ENCODE measurements at places on chromosomes 5 and 9.

DNA sequence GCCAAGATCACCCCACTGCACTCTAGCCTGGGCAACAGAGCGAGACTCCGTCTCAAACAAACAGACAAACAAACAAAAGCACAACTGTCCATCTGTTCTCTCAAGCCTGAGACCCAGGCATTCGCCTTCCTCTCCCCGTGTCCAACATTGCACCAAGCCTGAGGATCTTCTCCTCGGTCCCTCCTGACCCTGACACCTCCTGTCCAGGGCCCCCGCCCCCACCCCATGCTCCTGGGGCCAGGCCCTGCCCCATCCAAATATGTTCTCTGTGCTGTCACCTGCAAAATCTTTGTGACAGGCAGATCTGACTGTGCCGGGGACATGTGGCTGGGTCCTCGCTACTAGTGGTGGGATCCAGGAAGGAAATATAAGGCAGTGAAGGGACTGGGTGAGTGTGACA, 33.4 kb upstream of the UNC5A start:
- no peak for DNase-seq

DNA sequence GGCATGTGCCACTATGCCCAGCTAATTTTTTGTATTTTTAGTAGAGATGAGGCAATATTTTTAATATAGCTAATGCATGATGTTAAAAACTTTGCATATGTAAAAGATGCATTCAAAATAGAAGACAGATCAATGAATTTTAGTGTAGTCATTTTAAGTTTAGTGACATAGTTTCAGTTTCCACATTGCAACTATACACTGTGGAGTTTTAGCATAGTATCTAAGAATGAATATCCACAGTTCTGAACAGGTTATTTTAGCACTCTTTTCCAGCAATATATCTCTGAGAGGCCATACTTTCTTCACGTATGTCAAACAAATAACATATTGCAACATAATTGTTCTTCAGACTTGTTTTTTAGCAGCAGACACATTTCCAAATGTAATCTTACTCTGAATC, 39.3 kb downstream of the RAB24 start:
- DNase-seq = no peak

GRCh38 chr9:26261503-26262330, 583.5 kb upstream of the TUSC1 start:
- no peak for DNase-seq

DNA sequence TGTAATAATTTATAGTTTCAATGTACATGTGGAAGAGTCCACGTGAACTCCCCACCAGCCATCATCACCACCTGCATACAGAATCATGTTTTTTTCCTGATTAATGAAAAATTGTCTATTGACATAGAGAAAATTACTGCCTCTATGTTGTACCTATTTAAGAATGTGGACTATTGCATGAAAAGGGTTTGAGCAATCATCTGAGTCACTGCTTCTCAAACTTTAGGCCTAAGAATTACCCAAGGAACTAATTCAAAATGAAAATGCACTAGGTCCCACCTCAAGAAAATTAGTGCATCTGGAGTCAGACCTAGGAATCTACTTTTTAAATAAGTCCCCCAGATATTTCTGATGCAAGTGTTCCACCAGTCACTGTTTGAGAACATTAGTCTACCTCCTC, 709.3 kb downstream of the MAT2B start:
- no peak for DNase-seq

GRCh38 chr5:141903261-141903660, 20.4 kb upstream of the DELE1 start:
- no peak for DNase-seq

DNA sequence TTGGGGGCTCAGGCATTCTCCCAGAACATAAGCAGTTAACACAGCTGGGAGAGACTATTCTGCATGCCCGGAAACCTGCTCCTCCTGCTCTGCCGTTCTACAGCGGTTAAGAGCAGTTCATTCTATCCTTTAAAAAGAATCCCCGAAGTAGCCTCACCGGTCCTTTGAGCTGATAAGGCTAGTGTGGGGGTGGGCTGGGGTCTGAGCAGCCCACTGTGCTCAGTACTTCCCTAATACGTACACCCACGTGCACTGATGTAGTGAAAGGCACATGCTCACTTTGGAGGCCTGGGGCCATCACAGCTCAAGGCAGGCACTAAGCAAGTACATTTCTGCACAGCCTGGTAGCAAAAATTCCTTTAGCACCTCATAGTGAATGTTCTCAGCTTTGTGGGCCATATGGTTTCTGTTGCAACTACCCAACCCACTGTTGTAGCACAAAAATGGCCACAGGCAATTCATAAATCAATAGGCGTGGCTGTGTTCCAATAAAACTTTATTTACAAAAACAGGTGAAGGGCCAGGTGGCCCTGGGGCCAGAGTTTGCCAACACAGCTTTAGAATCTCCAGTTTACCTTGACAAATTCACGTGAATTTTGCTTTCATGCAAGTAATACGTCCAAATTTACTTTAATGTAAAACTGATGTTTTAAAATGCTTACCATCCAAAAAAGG, 136.4 kb downstream of the ZNF354C start:
- DNase-seq = no peak

GRCh38 chr5:101535626-101536025, 632.5 kb upstream of the ST8SIA4 start:
- no peak for DNase-seq

DNA sequence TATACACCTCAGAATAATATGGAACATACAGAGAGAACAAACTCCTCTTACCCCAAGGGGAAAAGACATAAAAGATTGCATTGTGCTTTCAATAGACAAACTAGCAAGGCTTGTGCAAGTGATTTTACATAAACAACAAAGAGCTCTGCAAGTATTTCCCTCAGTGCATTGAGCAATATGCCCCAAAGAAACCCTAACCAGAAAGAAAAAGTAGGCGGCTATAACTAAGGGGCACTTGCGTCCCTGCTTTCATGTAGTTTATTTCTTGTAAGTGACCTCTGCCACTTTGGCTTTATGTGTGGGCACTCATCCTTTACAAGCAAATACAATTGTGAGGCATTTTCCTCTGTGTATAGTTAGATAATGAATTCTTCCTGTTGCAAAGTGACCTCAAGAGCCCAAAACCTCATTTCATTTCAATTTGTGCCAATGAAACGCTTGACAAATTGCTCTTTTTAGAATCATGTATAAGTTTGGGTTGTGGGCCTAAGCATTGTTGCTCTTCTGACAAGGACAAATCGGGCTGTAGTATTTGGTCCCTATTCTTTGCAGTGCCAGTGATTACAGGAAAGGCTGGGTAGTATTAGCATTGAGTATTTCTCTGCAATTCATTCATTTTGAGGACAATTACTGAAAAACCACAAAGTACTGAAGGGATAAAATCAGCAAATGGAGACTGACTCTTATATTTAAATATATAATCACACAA, 282.2 kb downstream of the DTWD2 start:
- DNase-seq = no peak

GRCh38 chr9:72038890-72039410, 21.5 kb downstream of the C9orf57 start:
- peak; percentile 65 for DNase-seq

- no peak for DNase-seq
Measured at GRCh38 chr9:83996126-83996525, 15.5 kb downstream of the RMI1 start.

DNA sequence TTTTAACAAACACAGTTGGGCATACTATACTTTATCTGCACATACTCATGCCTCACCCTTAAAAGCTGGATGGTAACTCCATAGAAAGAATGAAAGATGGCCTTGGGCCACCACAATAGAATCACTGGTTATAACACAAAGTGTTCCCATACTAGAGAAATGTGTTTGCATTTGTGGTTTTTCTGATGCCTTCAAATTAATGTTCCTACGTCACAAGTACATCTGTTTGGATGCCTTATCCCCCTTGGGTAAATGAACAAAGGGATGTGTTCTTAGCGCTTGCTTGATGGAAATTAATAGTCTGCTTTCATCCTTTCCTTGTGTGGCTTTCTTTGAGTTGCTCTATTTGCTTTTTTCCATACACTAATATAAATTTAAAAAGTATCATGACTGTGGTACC, 291.1 kb upstream of the PDE4D start:
- DNase-seq = no peak

DNA sequence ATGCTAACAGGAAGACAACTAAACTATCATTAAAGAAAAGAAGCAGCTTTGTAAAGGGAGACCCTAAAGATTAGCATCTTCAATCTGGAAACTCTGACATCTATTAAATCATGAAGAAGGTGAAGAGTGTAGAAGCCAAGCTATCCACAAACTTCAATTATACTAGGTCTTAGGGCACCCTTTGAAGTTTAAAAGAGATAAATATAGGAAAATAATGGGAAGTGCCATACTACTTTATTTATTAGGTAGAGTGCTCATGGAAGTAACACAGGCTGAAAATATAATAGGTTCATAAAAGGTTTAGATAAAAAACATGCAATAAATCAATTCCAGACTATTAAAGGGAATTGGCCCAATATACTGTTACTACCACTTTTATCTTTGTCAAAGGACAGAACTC, 19.9 kb downstream of the CDH10 start:
- DNase-seq = no peak

GRCh38 chr5:125236007-125236406, 489.6 kb upstream of the ZNF608 start:
- DNase-seq = no peak

DNA sequence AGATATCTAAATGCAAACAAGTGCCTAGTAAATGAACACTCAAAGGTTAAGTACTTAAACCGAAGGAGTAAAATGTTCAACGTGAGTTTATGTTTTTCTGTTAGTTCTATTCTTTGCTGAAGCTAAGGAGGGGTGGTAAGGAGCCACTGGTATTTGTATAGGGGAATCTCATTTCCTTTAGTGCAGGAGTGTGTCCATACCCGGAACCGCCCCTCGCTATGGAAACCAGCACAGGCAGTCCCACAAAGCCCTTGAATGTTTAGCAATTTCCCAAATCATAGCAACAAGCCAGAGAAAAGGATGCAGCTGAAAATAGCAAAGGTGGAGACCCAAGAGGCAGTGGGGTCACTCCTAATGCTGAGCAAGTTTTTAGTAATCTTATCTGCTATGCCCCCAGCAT, 78.8 kb upstream of the STK32A start:
- DNase-seq = no peak

DNA sequence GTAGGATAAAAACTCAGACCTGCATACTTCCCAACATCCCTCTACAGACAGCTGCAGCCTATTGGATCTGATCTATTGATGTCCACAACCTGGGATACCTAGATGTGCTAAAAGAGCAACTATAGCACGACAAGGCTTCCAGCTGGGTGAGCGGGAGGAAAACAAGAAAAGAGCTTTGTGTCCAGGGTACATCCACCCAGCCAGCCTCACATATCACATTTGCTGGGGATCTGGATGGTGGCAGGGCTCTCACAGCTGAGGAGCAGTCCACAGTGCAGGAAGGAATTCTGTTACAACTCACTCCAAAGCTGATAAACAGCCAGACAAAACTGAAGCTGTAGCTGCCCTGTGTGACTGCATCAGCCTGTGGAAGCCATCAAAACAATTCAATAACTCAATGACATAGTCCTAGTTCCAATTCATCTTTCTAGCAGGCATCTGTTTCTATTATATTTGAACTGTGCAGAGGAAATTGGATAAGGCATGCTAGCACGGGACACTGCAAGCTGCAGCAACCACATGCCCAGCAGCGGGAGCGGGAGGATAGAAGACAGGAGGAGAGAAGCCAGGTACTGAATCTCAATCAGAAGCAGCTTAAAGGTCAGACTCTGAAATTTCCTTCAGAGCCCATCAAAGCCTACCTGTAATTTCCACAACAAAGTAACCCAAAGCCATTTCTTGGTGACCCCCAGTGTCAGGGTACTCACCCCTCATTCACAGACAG, 45.0 kb downstream of the MED10 start:
- no peak for DNase-seq

DNA sequence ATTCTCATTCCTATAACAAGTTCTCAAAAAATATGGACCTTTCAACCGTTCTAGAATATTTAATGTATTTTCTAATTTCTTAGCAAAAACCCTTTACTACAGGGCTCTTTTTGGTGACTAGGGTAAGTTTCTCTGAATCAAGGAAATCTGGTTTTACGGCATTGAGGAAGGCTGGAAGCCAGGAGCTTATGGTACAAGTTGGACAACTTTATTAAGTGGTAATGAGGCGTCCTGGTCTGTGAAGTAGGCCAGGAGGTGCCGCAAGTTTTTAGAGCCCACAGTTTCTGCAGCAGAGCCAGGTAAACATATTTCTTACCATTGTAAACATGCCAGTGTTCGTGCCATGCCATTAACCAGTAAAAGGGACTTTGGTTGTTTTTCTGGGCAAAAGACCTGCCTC, 14.6 kb upstream of the C1QTNF3 start:
- DNase-seq = no peak

Measured in prostate gland (tissue), 2 donors.